ENCODE measurements at places on chromosomes 7 and 10.
A peak's percentile ranks its signal among the peaks of the same experiment; 100 is the strongest.

DNA sequence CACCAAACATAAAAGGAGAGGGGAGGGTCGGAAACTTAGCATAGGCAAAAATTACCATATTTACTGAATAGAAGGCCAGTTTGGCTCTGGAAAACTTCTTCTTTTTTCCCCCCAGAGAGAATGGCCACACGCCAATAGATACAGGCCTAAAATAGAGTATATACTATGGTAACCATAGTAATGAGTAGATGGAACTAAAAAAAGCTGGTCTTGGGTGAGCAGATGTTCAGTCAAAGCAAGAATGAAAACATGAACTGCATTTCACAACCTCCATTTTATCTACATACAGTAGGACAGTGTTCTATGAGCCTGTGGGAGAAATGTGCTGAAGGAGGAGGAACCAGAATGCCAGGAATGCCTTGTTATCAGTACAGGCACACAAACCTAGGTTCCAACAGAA is 141.7 kb upstream of the SEMA3A start:
- DNase-seq, result no peak

DNA sequence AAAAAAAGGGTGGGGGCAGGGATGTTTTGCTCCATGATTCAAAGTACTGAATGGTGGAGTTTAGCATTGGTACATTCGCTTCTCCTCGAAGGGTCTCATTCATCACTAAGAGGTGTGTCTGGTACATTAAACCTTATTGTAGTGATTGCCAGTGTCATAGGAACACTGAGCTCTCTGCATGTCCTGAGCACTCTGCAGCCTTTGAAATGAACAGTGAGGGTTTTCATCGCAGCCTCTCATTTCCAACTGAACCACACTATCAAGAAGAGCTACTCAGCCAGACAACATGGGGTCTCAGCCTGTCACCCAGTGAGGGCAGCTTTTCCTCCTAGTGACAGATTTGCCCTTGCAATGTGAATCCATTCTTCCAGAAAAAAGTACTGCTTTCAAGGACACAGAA is 7.6 kb upstream of the DEPP1 start:
- DNase-seq, result no peak

GRCh38 chr10:52213321-52213752 is 100.7 kb upstream of the DKK1 start:
- no peak for DNase-seq

- DNase-seq, result no peak
These were observed 150.1 kb upstream of the BMPER start for GRCh38 chr7:33754933-33755928.

DNA sequence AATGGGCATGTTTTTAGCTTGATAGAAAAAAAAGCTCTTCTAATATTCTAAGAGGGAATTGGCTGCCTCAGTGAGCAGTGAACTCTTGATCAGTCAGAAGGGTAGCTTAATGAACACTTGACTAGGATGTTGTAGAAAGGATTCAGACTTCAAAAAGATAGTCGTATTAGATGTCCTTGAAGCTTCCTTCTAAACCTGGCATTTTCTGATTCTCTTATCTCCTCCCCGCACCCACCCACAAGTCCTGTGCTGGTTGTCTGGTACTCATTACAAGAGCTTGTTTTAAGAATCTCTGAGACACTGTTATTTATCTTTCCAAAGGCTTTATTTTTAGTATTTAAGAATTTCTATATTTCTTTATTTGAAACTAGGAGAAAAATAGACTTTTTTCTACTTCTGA is 7.4 kb upstream of the SMIM30 start:
- DNase-seq, result no peak

DNA sequence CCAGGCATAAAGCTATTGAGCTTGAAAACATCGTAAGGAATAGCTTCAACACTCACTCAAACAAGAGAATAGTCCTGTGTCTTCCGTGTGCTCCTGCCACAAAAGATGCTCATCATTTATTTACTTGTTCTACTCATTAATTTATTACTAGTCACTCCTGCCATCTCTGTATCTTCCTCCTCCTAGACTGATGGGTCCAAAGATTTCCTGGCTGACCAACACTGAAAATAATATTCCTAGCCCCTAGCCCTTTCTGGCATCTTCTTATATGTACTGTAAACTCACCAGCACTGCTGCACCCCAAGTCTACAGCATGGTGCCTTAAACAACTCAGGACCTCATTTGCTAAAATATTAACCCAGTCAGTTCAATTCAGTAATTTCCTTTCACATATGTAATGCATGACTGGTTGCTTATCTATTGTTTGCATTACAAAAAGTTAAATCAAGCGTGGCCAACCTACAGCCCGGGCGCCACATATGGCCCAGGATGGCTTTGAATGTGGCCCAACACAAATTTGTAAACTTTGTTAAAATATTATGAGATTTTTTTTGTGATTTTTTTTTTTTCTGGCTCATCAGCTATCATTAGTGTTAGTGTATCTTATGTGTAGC is 86.7 kb upstream of the GSDME start:
- no peak for DNase-seq

- DNase-seq, result no peak
These were observed 91.8 kb downstream of the CHST15 start for GRCh38 chr10:124001391-124002148.

GRCh38 chr10:6351495-6351894 is 148.8 kb downstream of the PFKFB3 start:
- no peak for DNase-seq

GRCh38 chr7:114439581-114439980 is 25.0 kb downstream of the FOXP2 start:
- DNase-seq, result no peak

- no peak for DNase-seq
These were observed 21.3 kb downstream of the YKT6 start for GRCh38 chr7:44222074-44222473.

DNA sequence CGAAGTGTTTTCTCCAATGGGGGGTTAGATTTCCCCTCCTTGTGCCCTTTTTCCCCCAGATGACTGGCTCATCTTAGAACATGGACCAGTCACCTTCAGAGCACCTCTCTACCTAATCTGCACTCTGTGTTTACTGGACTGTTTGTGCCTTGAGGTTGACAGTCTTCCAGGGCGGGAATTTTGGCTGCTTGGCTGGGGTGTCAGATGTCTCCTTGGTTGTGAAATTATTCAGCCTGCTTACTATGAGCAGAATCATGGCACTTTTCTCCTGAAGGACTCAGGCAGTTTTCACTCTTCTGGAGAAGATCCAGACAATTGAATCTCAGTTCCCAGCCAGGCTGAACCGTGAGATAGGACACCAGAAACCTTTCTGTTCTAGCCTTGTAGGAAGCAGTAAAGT is 60.3 kb upstream of the NFKB2 start:
- DNase-seq, result no peak

DNA sequence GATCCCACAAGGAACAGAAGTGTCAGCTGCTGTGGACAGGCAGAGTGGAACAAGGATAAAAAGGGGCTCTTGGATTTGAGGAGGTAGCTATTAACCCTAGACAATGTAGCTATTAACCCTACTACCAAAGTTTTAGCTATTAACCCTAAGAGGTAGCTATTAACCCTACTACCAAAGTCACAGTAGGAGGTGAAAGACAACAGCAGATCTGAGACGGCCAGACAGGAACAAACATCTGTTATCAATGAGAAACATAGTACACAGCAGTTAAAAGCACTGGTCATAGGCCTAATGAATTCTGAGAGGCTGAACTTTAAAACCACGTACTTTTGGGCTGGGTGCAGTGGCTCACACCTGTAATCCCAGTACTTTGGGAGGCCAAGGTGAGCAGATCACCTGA is 11.9 kb downstream of the ERCC6 start:
- DNase-seq, result no peak

GRCh38 chr7:151245360-151246101 is 3.0 kb downstream of the SMARCD3 start:
- peak; percentile 48 for DNase-seq

DNA sequence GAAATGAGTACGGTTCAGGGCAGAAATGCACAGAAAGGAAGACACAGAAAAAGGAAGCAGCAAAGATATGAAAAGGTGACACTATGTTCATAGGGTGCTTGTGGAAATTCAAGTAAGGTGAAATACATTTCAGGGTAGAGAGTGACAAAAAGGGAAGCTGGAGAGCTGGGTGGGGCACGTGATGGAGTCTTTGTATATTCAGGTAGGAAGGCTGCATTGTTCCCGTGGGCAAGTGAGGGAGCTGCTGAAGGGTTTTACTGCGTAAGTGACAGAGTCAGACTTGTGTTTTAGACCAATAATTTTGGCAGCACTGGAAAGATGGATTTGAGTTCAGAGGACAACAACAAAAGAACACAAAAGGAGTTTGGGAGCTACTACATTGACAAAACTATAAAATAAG is 35.3 kb upstream of the ANK3 start:
- no peak for DNase-seq

- no peak for DNase-seq
These were observed 77.2 kb downstream of the CFAP46 start for GRCh38 chr10:132865171-132865631.

GRCh38 chr7:94394437-94395140 is at the start of gene COL1A2:
COL1A2 (plus strand) TSS chr7:94394895; CDS start chr7:94395032, 137 bp downstream.
- DNase-seq, result no peak

- no peak for DNase-seq
These were observed 14.5 kb upstream of the ABCC2 start for GRCh38 chr10:99767901-99768300.

DNA sequence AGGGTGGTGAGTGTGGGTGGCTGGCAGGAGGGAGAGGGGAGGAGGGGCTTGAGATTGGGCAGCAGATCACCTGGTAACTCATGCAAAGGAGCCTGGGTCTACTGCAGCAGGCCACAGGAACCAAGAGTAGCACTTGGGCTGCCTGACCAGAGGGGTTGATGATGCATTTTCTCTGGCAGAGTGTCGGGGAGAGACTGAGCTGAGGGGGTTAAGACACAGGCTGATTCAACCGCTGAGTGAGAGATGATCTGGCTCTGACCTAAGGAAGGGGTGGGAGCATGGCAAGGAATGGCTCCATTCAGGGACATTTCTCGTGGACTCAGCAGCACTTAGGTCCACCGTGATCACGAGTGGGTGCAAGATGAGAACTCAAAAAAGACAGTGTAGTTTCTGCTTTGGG is 115.5 kb upstream of the STK17A start:
- DNase-seq, result no peak

DNA sequence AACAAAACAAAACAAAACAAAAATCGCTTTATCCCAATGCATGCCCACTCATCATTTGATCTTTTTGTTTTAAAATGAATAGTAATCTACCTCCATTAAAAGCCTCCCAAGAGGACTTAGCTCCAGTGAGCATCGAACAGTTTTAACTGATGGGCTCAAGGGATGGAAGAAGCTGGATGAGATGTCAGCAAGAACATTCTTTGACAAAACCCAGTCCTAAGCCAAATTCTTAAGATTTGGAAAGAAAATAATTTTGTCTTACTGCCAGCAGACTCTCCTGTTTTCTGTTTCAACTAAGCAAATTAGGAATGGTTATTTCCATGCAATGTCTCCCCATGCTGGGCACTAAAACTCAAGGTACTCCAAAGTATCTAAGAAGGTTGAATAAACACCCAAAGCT is 127.3 kb downstream of the RNLS start:
- DNase-seq, result no peak

GRCh38 chr10:22475651-22476600 is 130.6 kb downstream of the SPAG6 start:
- no peak for DNase-seq

GRCh38 chr10:9824631-9825071 is 1193.0 kb upstream of the CELF2 start:
- no peak for DNase-seq

- no peak for DNase-seq
These were observed 133.6 kb downstream of the THSD7A start for GRCh38 chr7:11698384-11698871.

GRCh38 chr10:60916025-60916424 is 28.0 kb downstream of the RHOBTB1 start:
- DNase-seq, result no peak

DNA sequence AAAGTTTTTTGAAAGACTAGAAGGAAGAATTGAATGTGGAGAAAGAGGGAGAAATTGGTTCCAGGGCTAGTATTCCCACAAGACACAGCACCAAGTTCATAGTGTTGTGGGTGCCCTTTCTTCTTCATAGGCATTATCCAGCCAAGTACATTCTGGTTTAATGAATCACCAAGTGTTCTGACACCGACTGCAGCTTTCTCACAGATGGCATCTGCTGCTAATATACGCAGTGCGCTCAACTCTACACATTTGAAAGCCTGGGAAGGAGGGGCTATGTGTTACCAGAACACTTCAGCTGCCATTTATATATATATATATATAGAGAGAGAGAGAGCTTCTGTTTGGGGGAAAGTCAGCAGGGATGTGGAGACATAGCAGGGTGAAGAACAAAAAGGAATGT is 1168.4 kb downstream of the GATA3 start:
- DNase-seq, result no peak

DNA sequence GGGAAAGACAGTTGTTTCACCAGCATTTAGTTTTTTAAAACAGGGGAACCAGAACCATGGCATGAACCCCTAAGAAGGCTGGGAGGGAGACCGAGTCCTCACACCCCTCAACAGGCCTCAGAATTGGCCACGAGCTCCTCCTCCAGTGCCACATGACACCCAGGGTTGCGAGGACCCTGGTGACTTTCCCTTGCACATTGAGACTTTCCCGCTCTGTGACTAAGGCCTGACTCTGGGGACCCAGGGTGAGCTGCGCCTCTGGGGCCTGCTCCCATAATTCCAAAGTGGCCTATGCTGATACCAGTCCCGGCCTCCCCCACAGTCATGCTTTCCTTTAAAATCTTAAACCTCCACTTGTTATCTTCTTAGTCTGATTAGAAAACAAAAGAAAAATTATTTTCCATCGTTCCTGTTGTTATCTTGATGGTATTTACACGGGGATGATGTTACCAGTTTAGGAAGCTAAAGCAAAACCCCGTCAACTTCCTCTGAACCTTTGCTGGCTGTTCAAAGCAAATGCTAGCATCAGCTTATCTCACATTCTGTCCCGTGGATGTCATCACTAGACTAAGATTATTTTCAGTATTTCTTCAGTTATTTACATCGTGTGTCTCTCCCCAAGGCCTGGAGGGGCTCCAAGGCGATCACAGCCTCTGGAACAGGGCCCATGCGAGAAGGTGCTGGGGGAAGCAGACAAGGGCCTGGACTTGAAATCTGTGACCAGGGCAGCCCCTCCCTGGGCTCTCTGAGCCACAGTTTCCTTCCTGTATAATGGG is 42.1 kb downstream of the FAM53B start:
- DNase-seq, result no peak

DNA sequence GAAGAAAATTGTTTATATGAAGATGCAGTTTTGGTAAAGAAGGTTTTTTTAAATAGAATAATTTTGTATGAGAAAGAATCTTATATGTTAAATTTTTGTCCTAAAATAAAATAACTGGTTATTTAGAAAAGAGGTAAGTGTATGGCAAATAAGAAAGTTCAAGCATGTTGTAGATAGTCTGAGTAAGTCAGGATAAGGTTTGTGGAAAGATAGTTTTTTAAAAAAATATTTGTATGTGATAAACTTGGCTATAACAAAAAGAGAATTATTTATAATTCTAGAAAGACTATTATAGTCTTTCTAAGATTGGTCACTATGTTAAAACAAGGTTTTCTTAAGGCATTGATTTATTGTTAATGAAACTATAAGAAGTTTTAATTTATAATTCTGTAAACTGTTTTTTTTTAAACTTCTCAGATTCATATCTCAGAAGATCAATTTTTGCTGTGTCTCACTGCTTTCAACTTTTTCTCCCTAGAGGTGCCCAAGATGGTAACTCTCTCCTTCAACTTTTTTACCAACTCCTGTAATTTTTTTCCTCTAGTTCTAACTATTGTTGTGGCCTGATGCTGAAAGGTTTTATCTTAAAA is 698.6 kb downstream of the CCSER2 start:
- DNase-seq, result no peak

Measured in activated CD4-positive, alpha-beta T cell treated with anti-CD3 and anti-CD28 coated beads for 1 hour (primary cell).